ENCODE measurements at places on chromosomes 2 and 18. TPM values are rescaled to one million over a fixed set of nuclear protein-coding genes. Genes with fewer than 3 reads are reported as not detected.

The UGT1A5 gene
- total RNA-seq, result not detected

The FBXO41 gene
- 14.0 TPM for total RNA-seq

The FBLN7 gene
- total RNA-seq, result 0.20 TPM

The PIEZO2 gene
- 50.1 TPM for total RNA-seq

The GALNT14 gene
- 14.4 TPM for total RNA-seq

The NT5DC4 gene
- not detected for total RNA-seq

The CCDC68 gene
- not detected for total RNA-seq

The TMEM200C gene
- 13.8 TPM for total RNA-seq

The MGAT5 gene
- 58.8 TPM for total RNA-seq

GRCh38 chr2:7933672-7934071 is 748.2 kb upstream of the ID2 start:
- DNase-seq, result no peak

- DNase-seq, result no peak
These were observed at the start of gene PSMA8 for GRCh38 chr18:26133652-26134051. PSMA8 (plus strand) TSS chr18:26133869; CDS start chr18:26133966, 97 bp downstream.

GRCh38 chr2:16709769-16710168 is 44.1 kb upstream of the CYRIA start:
- DNase-seq, result no peak

DNA sequence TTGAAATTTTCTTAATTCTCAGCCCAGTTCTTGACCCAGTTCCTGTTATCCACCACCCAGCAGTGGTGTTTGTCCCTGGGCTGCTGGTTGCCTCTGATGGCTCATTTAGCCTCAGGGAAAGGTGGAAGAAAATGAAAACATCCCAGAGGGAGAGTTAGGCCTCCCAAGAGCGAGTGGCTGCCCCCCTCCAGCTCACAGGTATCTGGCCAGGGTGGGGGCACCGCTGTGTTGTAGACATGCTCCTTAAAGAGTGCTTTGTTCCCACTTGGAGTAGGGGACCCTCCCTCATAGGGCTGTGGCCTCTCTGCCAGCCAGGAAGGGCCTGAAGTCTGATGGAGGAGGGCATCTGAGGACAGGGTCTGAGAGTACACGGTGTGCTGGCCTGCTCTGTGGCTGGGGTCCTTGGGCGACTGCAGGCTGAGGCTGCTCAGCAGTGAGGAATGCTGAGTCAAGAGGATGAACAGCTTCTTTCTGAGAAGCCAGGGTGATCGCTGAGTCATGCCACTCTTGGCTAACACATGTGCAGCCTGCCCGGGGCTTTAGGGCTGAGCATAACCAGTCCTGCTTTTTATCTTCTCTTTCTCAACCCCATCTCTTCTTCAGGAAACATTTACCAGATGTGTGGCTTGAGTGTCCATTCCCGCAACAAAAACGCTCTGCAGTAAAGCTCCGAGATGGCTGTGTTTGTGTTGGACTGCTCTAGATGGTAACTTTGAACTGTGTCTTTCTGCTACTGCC is 72.3 kb downstream of the IL1R2 start:
- no peak for DNase-seq

GRCh38 chr18:75408554-75409506 is 18.7 kb downstream of the SMIM21 start:
- DNase-seq, result no peak

DNA sequence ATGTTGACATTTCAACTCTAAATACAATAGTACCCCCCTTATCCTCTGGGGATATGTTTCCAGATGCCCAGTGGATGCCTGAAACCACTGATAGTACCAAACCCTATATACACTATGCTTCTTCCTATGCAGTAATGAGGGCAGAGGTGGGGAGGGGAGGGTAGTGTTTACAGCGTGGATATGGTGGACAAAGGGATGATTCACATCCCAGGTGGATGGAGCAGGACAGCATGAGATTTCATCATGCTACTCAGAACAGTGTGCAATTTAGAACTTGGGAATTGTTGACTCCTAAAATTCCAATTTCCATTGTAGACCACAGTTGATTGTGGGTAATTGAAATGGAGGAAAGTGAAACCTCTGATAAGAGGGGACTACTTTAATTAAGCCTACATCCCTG is 75.4 kb downstream of the TSN start:
- no peak for DNase-seq

DNA sequence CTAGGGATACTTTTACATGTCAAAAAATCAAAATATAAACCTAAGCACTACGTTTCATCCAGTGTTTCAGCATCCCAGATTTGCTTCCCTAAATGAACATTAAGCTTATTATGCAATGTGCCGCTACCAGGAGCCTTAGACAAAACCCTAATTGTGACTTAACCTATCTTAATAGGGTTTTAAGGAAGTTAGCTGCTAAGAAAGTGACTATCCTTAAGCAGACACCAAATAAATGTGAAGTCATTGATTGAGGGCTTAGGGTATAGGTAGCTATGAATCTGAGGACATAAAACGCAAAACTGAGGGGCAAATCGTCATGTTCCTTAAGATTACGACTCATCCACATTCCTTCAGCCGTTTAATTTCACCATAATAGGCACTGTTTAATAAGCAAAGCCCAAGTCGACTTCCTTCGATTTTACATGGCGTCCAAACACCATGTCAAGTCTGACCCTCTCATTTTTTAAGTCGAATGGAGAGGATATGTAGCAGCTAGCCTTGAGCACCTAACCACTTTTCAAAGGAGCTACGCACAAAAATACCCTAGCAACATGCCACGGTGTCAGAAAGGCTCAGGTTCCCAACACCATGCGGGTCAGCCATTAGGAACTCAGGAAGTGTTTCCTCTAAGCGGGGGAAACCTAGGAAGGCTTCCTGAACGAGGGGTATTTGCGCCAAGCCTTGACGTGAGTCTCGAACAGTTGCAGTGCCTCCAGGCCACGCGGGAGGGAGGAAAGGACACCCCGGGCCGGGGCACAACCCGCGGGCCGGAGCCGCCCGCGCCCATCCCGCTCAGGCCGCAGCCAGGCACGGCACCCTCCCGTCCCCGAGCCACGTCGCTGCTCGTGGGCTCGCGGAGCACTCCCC is 1.0 kb downstream of the HDLBP start:
- DNase-seq, result no peak

DNA sequence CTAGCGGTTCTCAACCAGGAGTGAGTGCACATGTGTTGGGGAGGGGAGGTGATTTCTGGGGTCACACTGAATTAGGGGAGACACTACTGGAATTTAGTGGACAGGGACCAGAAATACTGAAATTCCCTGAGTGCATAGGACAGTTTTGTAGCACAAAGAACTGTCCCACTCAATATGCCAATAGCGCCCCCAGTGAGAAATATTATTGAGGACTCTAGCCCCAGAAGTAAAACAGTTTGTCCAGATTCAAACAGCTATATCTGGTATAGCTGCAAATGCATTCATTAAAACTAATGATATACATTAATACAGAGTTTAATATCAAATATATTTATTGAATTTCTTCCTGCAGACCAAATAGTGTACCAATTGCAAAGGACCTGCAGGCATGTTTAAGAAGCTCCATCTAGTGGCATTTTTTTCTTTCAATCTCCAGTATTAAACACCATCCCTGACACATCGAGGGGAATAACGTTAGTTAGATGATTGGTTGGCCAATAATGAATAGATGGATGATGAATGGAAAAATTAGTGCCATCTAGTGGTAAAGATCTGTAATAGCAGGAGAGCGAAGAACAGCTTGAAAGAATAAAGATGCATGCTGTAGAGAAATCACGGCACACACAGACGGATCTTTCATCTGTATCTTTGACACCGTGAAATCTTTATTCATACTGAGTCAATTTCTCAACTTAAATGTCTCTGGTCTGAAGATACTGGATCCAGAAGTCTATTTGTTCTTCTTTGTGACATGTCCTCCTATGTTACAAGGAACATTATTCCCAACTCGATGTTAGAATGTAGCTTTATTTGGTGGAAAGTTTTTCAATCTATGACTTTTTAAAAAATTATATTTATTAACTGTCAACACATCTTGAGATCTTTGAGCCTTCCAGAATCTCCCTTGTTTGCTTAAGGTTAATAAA is 62.5 kb downstream of the DHRS9 start:
- no peak for DNase-seq

GRCh38 chr2:207469451-207469850 is 60.3 kb upstream of the CREB1 start:
- DNase-seq, result peak; percentile 32

- DNase-seq, result no peak
These were observed 82.1 kb downstream of the RNF144A start for GRCh38 chr2:6999211-6999877.

- DNase-seq, result no peak
These were observed 1.7 kb upstream of the GPR35 start for GRCh38 chr2:240623531-240624010.

GRCh38 chr18:50350699-50351098 is 24.1 kb upstream of the SKA1 start:
- no peak for DNase-seq

DNA sequence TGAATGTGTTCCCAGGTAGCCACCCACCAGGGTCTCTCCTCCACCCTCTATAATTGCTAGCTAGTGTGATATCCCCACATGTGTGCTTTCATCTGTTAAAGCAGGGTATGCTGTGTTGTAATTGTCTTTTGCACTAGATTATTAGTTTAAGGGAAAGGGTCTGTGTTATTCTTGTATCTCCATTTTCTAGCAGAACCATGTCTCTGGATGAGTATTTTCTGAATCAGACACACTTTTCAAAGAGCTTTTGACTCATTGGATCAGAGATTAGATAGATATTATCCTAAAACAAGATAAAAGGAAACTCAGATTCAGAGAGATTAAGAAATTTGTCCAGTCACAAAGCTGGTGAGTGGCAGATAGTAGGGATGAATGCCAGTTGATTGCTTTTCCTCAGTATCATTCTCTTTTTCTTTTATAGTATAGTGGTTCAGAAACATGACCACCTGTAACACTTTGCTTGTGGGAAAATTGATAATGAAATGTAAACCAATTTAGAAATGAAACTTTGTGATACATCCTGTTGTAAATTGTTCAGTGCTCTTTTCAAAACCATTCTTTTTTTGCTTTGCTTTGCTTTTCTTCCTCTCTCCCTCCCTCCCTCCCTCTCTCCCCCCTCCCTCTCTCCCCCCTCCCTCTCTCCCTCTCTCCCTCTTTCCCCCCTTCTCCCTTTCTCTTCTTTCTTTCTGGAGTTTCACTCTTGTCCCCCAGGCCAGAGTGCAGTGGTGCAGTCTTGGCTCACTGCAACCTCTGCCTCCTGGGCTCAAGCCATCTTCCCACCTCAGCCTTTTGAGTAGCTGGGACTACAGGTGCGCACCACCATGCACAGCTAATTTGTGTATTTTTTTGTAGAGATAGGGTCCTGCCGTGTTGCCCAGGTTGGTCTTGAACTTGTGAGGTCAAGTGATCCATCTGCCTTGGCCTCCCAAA is 7.4 kb downstream of the MIB1 start:
- DNase-seq, result no peak

- no peak for DNase-seq
These were observed 96.2 kb downstream of the TANC1 start for GRCh38 chr2:159064446-159065301.

- DNase-seq, result peak; percentile 92
These were observed 92.4 kb upstream of the RMDN2 start for GRCh38 chr2:37832590-37833197.

GRCh38 chr2:55302241-55302640 is 33.2 kb upstream of the MTIF2 start:
- no peak for DNase-seq
